ENCODE measurements at places on chromosomes 6 and 20.

- H3K4me3 ChIP-seq = no peak overlapping the region
- no peak for DNase-seq
- H3K27ac ChIP-seq = no peak overlapping the region
Measured at GRCh38 chr6:111176038-111176759, 88.9 kb downstream of the SLC16A10 start.

- peak overlapping the region; percentile 70 for H3K27ac ChIP-seq
- peaks cover 26% of the 10 kb centered on the region for H3K4me1 ChIP-seq
- H3K36me3 ChIP-seq = no peaks in the 10 kb centered on the region
- peak overlapping the region; percentile 75 for H3K4me3 ChIP-seq
- peak; percentile 23 for DNase-seq
Measured at GRCh38 chr6:21595285-21596144, 2.0 kb downstream of the SOX4 start.

DNA sequence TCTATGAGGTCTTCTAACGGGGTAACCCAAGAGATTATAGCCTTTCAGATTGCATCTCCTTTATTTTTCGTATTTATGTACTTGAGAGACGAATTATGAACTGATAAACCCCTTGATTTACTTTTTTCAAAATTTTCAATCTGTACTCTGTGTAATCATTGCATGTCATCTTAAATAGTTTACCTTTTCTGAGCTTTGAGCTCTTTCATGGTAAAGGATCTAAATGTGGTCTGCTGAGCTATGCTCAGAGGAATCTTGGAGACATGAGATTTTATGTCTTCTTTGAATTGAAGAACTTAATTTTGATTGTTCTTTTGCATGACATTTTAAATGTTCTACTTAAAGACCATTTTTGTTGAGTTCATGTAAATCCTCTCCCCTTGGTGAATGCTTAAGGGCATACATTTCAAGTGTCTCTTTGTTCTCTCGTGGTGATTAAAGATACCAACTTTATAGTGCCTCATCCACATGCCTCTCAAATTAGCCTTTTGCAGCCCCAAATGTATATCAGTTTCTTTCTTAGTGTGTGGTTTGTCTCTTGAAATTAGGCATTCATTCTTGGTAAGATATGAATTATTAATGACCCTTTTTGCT is 116.3 kb upstream of the SCGN start:
- no peak overlapping the region for H3K27ac ChIP-seq
- no peaks in the 10 kb centered on the region for H3K36me3 ChIP-seq
- H3K4me3 ChIP-seq = no peak overlapping the region
- DNase-seq = no peak
- H3K27me3 ChIP-seq = no peaks in the 10 kb centered on the region

GRCh38 chr6:16450285-16450684 is 211.9 kb downstream of the GMPR start:
- peaks cover 4% of the 10 kb centered on the region for H3K36me3 ChIP-seq
- no peaks in the 10 kb centered on the region for H3K27me3 ChIP-seq
- no peak overlapping the region for H3K4me3 ChIP-seq
- no peak for DNase-seq
- H3K4me1 ChIP-seq = peaks cover 6% of the 10 kb centered on the region
- H3K27ac ChIP-seq = no peak overlapping the region

DNA sequence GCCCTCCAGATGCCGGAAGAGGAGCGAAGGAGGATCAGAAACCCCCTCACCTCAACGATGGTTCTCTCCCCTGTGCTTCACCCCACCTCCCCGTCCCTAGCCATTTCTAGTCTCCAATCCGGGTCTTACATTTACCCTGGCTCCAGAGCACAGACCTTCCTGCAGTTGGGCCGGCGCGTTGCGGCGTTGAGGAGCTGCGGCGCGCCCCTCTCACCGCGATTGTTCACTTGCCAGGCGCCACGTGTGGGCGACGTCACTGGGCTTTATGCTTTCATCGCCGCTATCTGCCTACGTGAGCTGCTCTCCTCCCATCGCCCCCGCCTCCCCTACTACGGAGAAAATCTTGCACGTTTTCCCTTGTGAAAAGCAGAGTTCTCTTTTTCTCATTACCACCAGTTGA is at the start of gene CRISP2:
Gene CRISP2 (minus strand): TSS at position 198 of the 400 bp plus-strand sequence. CDS start 4,347 bp downstream, outside the sequence.
- H3K27ac ChIP-seq = no peak within 1 kb of the TSS
- no peak for DNase-seq
- H3K36me3 ChIP-seq = no peaks in the 10 kb centered on the region
- H3K27me3 ChIP-seq = no peaks in the 10 kb centered on the region
- H3K4me1 ChIP-seq = no peaks in the 10 kb centered on the region
- no peak within 1 kb of the TSS for H3K4me3 ChIP-seq

GRCh38 chr6:36382976-36383375 is 4.5 kb downstream of the ETV7 start:
- no peak overlapping the region for H3K4me3 ChIP-seq
- H3K27me3 ChIP-seq = peaks cover 11% of the 10 kb centered on the region
- H3K36me3 ChIP-seq = peaks cover 2% of the 10 kb centered on the region
- no peak for DNase-seq
- no peak overlapping the region for H3K27ac ChIP-seq

- H3K27ac ChIP-seq = no peak overlapping the region
- no peaks in the 10 kb centered on the region for H3K27me3 ChIP-seq
- no peak for DNase-seq
- no peaks in the 10 kb centered on the region for H3K4me1 ChIP-seq
- no peaks in the 10 kb centered on the region for H3K36me3 ChIP-seq
- H3K4me3 ChIP-seq = no peak overlapping the region
Measured at GRCh38 chr20:36130390-36130789, 24.1 kb upstream of the EPB41L1 start.

GRCh38 chr6:56359201-56359899 is 112.0 kb upstream of the COL21A1 start:
- no peak overlapping the region for H3K4me3 ChIP-seq
- H3K36me3 ChIP-seq = no peaks in the 10 kb centered on the region
- peak; percentile 67 for DNase-seq
- H3K4me1 ChIP-seq = no peaks in the 10 kb centered on the region
- no peak overlapping the region for H3K27ac ChIP-seq

DNA sequence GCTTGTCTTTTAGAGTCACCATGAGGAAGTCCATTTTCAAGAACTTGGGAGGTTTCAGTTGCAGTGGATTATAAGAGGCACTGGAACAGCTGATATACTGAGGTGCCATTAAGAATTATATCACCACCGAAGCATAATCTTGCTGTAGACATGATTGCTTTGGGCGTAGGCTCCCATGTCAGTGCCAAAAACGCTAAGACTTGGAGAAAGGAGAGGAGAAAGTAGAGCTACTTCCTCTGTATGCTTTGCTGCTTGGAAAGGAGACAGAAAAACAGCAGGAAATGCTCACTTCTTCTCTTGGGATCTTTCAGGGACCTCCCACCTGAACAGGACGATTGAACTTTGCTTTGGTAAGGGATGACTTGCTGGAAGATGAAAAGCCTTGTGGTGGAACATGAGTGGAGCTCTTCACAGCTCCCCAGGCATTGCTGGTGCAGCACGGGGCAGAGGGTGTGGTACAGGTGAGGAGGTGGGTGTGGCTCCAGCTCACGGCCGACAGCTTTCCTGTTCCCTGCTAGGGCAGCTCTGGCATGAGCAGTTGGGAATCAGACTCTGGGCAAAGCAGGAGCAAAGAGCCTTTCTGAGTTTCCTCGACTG is 190.4 kb upstream of the JAG1 start:
- H3K27ac ChIP-seq = no peak overlapping the region
- no peaks in the 10 kb centered on the region for H3K4me1 ChIP-seq
- no peaks in the 10 kb centered on the region for H3K27me3 ChIP-seq
- no peak for DNase-seq

DNA sequence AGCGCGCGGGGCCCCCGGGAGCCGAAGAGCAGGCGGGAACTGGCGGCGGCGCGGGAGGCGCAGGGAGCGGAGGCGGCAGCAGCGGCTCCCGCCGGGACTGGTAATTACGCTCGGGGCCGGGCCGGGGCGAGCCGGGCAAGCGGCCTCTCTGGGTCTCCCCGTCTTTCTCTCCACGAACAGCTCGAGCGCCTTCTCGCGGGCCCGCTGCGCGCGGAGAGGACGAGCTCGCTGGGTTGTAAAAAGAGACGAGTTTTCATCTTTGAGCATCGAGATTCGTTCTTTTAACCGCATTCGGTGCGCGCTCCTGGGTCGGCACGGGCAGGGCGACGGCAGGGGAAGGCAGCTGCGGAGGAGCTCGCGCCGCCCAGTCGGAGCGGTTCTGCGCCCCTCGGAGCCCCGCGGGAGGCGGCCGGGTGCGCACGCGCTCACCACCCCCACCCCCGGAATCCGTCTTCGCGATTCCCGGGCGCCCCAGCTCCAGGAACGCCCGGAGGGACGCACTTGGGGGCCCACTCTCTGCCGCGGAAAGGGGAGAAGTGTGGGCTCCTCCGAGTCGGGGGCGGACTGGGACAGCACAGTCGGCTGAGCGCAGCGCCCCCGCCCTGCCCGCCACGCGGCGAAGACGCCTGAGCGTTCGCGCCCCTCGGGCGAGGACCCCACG is 38.0 kb downstream of the YTHDF1 start:
- no peak for DNase-seq
- peaks cover 10% of the 10 kb centered on the region for H3K4me1 ChIP-seq
- H3K27me3 ChIP-seq = peaks cover 32% of the 10 kb centered on the region
- peaks cover 1% of the 10 kb centered on the region for H3K36me3 ChIP-seq

DNA sequence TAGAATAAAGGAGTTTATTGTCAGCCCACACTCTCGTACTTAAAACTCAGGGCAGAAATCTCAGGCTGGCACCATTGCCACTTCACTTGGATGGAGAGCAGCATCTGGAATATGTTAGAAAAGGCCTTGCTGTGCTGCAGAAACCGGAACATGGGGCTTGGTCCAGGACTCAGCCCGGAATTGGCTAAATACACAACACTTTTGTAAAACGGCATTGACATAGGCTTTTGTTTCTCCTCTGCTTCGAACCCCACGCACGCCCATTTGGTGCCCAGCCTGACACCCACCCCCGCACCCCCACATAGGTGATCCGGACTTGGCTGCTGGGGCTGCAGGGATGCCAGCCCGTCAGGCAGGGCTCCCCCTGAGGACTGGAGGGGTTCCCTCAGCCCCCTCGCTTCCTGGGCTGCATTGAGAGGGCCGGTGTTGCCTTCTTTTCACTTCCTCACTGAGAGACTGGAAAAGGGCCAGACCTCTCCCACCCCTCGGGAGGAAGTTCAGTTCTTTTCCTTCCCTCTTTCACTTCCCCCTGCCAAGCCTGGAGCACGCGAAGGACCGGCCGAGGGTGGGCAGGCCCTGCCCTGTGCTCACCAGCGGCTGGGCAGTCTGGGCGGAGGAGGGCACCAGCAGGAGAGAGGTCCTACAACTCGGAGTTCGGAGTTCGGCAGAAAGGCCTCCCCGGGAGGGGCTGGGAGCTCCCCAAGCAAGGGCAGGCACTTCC is 17.9 kb upstream of the CST3 start:
- no peaks in the 10 kb centered on the region for H3K4me1 ChIP-seq
- H3K27ac ChIP-seq = no peak overlapping the region
- H3K27me3 ChIP-seq = peaks cover 10% of the 10 kb centered on the region
- H3K4me3 ChIP-seq = no peak overlapping the region

- H3K27me3 ChIP-seq = no peaks in the 10 kb centered on the region
- no peak overlapping the region for H3K27ac ChIP-seq
- H3K4me3 ChIP-seq = no peak overlapping the region
- DNase-seq = no peak
- H3K4me1 ChIP-seq = peaks cover 7% of the 10 kb centered on the region
Measured at GRCh38 chr6:144749263-144749662, 464.1 kb downstream of the UTRN start.

- peaks cover 92% of the 10 kb centered on the region for H3K36me3 ChIP-seq
- peaks cover 51% of the 10 kb centered on the region for H3K4me1 ChIP-seq
- H3K4me3 ChIP-seq = no peak overlapping the region
- DNase-seq = no peak
- H3K27ac ChIP-seq = peak overlapping the region; percentile 82
Measured at GRCh38 chr20:62890444-62890843, 28.8 kb upstream of the TCFL5 start.

DNA sequence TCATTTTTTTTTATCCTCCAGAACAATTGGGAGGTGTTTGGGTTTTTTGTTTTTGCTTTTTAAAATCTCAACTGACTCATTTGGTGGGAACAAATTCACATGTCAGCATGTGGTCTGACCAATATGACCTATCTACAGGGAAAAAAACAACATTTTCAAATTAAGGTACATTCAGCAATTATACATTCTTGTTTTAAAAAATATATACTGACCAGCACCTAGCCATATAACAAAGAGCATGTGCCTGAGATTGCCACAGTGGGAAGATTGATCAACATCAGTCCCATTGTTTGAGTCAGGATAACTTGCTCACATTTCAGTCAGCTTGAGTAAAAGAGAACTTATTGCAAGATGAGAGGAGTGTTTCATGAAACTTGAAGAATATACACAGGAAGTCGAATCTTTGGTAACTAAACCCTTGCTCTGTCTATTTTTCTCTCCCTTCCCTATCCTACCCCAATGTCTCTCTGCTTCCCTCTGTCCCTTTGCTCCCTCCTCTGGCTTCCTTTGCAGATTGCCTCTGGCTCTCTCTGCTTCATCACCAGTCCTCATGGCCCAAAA is 163.2 kb upstream of the TAB2 start:
- no peaks in the 10 kb centered on the region for H3K27me3 ChIP-seq
- H3K27ac ChIP-seq = peak overlapping the region; percentile 81
- H3K4me3 ChIP-seq = no peak overlapping the region
- peaks cover 83% of the 10 kb centered on the region for H3K36me3 ChIP-seq

- H3K27me3 ChIP-seq = no peaks in the 10 kb centered on the region
- no peaks in the 10 kb centered on the region for H3K36me3 ChIP-seq
- H3K27ac ChIP-seq = no peak overlapping the region
- H3K4me1 ChIP-seq = no peaks in the 10 kb centered on the region
- no peak overlapping the region for H3K4me3 ChIP-seq
- DNase-seq = no peak
Measured at GRCh38 chr6:104484626-104485025, 375.1 kb downstream of the HACE1 start.

GRCh38 chr6:108157981-108158525 is 7.8 kb upstream of the NR2E1 start:
- H3K36me3 ChIP-seq = peaks cover 3% of the 10 kb centered on the region
- H3K27ac ChIP-seq = peak overlapping the region; percentile 24
- H3K4me1 ChIP-seq = peaks cover 9% of the 10 kb centered on the region
- no peak for DNase-seq
- H3K4me3 ChIP-seq = peak overlapping the region; percentile 51
- peaks cover 86% of the 10 kb centered on the region for H3K27me3 ChIP-seq

DNA sequence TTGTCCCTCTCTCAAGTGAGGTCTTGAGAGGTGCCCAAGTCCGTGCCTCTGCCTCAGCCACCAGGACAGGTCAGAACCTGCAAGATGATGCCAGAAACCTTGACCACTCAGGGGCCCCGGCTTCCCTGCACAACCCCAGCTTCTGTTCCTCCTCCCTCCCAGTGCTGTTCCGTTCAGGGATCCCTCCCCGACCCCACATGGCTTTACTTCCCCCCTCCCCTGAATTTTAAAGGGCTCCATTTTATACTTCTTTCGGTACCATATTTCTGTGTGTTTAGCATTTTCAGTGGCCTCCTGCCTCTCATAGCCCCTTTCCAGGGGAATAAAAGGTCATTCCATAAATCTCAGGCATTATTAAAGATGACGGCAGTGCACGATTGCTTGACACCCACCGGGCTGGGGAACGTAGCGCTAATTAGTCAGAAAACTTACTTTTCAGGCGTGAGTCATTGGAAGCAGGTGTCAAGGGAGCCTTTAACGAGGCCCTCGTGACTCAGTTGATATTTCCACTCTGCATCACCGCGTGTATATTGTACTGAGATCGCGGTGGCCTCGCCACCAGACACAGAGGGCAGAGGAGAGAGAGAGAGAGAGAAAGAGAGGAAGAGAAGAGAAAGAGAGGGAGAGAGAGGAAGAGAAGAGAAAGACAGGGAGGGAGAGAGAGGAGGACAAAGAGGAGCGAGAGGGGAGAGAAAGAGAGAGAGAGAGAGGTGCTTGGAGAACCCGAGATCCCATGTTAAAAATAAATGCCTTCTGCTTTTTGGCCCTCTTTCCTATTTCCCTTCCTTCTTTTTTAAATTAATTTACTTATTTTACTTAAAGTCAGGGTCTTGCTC is 21.3 kb downstream of the KCNG1 start:
- DNase-seq = no peak
- no peaks in the 10 kb centered on the region for H3K4me1 ChIP-seq
- H3K27me3 ChIP-seq = peaks cover 28% of the 10 kb centered on the region
- no peak overlapping the region for H3K4me3 ChIP-seq
- H3K36me3 ChIP-seq = no peaks in the 10 kb centered on the region

Measured in activated CD8-positive, alpha-beta T cell treated with anti-CD3 and anti-CD28 coated beads, Interleukin-2, amount 10 ng/mL, durations not matched to agents 7 days and 5 days (primary cell).